ENCODE measurements at places on chromosomes 7 and 10. TPM values are rescaled to one million over a fixed set of nuclear protein-coding genes. Genes with fewer than 3 reads are reported as not detected.

Gene NPY
- total RNA-seq, result not detected

GRCh38 chr10:16965740-16966447 is 148.7 kb upstream of the RSU1 start:
- no peaks in the 10 kb centered on the region for H3K36me3 ChIP-seq
- DNase-seq, result no peak
- no peak overlapping the region for H3K27ac ChIP-seq
- no peaks in the 10 kb centered on the region for H3K4me1 ChIP-seq

Gene HOXA9
- total RNA-seq, result 14.4 TPM

DNA sequence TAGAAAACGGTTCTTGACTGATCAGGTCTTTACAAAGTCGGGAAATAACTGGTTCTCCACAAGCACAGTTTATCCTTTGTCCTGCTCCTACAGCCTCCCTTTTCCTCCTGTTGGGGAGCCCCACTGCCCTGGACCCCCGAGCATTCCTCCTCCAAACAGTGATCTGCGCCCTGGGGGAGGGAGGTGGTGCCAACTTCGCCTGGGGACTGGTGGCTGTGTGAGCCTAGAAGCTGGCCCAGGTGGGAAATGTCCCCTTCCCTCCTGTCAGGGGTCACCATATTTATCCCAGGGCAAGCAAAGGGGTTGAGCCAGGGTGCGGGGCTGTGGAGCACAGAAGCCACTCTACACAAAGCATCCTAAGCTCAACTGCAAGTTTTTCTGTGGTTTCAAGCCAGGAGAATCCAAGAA is 5.2 kb downstream of the HMX3 start:
- no peak for DNase-seq
- no peak overlapping the region for H3K27ac ChIP-seq
- H3K4me1 ChIP-seq, result peaks cover 8% of the 10 kb centered on the region
- no peaks in the 10 kb centered on the region for H3K36me3 ChIP-seq

GRCh38 chr10:59700709-59701108 is 8.9 kb downstream of the SLC16A9 start:
- H3K4me1 ChIP-seq, result no peaks in the 10 kb centered on the region
- no peak for DNase-seq
- H3K36me3 ChIP-seq, result no peaks in the 10 kb centered on the region
- H3K4me3 ChIP-seq, result no peak overlapping the region

DNA sequence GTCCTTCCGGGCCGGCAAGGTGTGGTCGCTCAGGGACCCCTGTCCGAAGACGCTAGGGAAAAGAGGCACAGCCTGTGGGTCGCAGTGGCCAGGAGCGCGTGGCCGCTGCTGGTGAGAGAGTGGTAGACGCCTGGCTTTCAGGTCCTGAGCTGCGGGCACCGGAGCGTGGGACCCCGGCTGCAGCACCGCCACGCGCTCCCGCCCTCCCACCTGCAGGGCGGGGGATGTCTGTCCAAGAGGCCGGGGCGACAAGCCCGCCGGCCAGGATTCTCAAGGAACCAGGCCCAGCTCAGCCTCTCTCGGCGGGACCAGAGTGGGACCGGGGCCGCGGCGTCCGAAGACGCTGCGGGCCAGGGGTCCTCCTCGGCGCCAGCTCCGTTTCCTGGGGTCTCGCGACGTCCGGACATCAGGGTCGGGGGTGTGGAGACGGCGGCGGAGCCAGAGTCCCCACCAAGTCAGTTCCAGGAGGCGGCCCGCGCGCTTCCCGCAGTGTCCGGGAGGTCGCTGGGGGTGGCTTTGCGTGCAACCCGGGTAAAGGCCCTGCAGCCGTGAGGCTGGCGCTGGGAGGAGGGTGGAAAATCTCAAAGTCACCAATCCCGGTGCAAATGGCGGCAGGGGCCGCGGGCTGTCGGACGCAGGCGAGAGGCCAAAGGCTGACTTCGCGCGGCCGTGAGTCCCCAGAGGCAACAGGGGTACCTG is 5.5 kb downstream of the ZNF503 start:
- peaks cover 5% of the 10 kb centered on the region for H3K36me3 ChIP-seq
- no peak for DNase-seq
- H3K4me1 ChIP-seq, result no peaks in the 10 kb centered on the region
- no peak overlapping the region for H3K27ac ChIP-seq
- no peaks in the 10 kb centered on the region for H3K27me3 ChIP-seq

DNA sequence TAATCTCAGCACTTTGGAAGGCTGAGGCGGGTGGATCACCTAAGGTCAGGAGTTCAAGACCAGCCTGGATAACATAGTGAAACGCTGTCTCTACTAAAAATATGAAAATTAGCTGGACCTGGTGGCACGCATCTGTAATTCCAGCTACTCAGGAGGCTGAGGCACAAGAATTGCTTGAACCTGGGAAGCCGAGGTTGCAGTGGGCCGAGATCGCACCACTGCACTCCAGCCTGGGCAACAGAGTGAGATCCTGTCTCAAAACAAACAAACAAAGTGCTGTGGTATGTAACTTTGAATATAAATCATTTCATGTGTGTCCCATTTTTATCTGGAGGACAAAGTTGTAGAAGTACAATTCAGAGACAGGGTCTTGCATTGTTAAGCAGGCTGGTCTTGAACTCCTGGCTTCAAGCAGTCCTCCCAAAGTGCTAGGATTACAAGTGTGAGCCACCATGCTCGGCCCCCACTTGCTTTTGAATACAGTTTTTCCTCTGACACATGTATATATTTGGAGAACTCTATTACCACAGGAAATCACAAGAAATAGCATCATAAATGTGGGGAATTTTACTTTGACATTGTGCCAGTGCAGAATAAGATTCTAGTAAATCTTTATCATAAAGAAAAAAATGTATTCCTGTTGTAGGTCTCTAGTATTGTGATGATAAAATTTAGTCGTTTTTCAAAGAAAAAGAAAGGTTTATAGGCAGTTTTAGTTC is 32.6 kb downstream of the PTPN12 start:
- no peaks in the 10 kb centered on the region for H3K27me3 ChIP-seq
- no peak overlapping the region for H3K4me3 ChIP-seq
- no peaks in the 10 kb centered on the region for H3K4me1 ChIP-seq

DNA sequence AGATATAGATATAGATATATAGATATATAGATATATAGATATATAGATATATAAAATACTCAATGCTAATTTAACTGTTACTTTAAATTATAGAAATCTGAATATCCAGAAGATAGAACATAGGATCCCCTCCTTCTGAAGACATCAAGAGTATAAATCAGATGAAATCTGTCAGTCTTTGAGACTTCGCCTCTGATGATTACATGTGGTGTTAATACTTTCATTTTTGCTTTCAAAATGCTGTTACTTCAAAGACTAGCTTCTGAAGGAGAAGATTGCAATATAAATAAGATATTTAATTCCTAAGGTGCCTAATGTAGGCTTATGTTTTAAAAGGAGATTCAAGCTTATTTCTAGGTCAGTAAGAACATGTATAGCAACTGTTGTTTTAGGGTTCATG is 180.4 kb downstream of the TSPAN12 start:
- H3K36me3 ChIP-seq, result no peaks in the 10 kb centered on the region
- no peak overlapping the region for H3K27ac ChIP-seq
- no peaks in the 10 kb centered on the region for H3K27me3 ChIP-seq

- H3K27ac ChIP-seq, result no peak overlapping the region
- DNase-seq, result no peak
Observed at GRCh38 chr10:30903397-30904138, 128.1 kb downstream of the ZNF438 start.

Gene OPN1SW
- total RNA-seq, result not detected

- no peaks in the 10 kb centered on the region for H3K4me1 ChIP-seq
- H3K27ac ChIP-seq, result no peak overlapping the region
- DNase-seq, result no peak
- H3K4me3 ChIP-seq, result no peak overlapping the region
- H3K36me3 ChIP-seq, result no peaks in the 10 kb centered on the region
Observed at GRCh38 chr7:15584575-15584974, 22.8 kb upstream of the AGMO start.

- H3K36me3 ChIP-seq, result no peaks in the 10 kb centered on the region
- no peak overlapping the region for H3K27ac ChIP-seq
- H3K4me3 ChIP-seq, result no peak overlapping the region
Observed at GRCh38 chr7:130137207-130137606, 66.9 kb downstream of the KLHDC10 start.

DNA sequence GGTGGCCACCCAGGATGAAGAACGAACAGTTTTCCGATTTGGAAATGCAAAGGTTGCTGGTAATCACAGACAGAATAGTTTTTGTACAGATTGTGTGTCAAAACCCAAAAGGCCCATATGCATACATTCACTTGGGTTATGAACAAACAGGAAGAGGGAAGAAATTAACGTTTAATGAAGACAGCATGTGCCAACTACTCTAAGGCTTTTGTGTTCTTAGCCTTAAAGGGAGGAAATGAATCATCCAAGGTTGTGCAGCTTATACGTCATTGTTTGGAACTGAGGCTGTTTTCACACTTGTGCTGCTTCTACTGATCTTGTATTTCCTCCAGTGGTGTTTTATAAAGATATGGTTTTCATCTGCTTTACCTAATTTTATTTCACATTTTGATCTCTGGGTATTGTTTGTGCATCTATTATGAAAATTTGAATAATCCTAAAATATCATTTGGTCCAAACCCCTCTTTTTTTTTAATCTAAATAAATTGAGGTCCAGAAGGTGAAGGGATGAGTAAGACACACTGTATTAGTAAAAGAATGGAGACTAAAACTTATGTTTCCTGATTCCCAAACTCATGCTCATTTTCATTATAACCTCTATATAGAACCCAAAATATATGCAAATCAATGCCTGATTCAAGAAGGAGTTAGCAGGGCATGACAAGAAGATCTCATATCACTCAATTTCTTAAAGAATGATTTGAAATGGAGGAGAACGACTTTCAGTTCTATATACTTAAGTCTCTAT is 373.1 kb downstream of the THSD7A start:
- no peak overlapping the region for H3K4me3 ChIP-seq
- no peaks in the 10 kb centered on the region for H3K36me3 ChIP-seq

- H3K27ac ChIP-seq, result no peak overlapping the region
- no peak overlapping the region for H3K4me3 ChIP-seq
- no peak for DNase-seq
- H3K4me1 ChIP-seq, result peaks cover 4% of the 10 kb centered on the region
Observed at GRCh38 chr10:69151984-69152383, 28.0 kb downstream of the VPS26A start.

- no peak overlapping the region for H3K27ac ChIP-seq
- no peak overlapping the region for H3K4me3 ChIP-seq
- H3K27me3 ChIP-seq, result no peaks in the 10 kb centered on the region
- DNase-seq, result no peak
Observed at GRCh38 chr10:122296363-122297120, 25.4 kb downstream of the BTBD16 start.

Gene HABP2
- total RNA-seq, result 24.3 TPM

Gene TUBB8
- total RNA-seq, result not detected

GRCh38 chr7:98051118-98051744 is 55.4 kb upstream of the LMTK2 start:
- H3K4me3 ChIP-seq, result no peak overlapping the region
- H3K4me1 ChIP-seq, result peaks cover 13% of the 10 kb centered on the region
- no peaks in the 10 kb centered on the region for H3K36me3 ChIP-seq
- no peak overlapping the region for H3K27ac ChIP-seq
- DNase-seq, result peak; percentile 78

DNA sequence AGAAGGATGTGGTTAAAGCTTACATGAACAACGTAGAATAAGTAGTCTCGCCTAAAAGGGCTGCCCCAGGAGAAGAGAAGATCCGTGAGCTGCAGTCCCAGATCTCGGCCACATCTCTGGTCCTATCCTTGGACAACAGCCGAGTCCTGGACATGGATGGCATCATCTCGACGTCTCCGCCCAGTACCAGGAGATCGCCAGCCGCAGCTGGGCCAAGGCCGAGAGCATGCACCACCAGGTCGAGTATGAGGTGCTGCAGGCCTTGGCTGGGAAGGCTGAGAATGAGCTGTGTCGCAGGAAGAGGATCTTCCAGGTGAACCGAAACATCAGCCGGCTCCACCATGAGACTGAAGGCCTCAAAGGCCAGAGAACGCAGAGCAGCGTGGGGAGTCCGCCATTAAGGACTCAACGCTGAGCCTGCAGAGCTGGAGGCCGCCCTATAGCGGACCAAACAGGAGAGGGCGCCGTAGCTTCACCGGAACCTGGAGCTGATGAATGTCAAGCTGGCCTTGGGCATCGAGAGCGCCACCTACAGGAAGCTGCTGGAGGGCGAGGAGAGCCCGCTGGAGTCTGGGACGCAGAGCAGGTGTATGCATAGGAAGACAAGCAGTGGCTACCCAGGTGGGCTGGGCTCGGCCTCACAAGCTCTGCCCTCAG is 22.2 kb downstream of the LIPK start:
- DNase-seq, result peak; percentile 48
- H3K4me3 ChIP-seq, result no peak overlapping the region
- H3K27ac ChIP-seq, result no peak overlapping the region
- no peaks in the 10 kb centered on the region for H3K27me3 ChIP-seq
- no peaks in the 10 kb centered on the region for H3K4me1 ChIP-seq

DNA sequence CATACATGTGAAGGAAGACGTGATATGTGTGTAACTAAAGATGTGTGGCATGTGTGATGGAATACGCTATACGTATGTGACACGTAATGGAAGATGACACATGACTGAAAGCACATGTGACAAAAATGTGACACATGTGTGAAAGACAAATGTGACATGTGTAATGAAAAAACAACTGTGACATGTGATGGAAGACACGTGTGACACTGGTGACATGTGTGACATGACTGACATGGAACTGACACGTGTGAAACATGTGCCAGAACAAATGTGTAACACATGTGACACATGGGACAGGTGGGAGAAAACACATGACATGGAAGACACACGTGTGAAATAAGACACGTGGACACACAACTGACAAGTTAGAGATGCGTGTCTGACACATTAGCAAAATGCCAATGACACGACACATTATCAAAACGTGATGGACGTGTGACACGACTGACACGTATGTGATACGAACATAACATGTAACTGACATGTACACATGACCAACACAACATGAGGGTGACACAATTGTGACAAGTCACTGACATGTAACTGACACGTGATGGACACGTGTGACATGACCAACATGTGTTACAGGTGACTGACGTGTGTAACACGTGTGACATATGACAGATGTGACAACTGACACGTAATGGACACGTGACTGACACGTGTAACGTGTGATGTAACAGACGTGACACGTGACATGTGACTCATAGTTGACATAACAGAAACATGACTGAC is 24.4 kb downstream of the CRPPA start:
- H3K27me3 ChIP-seq, result no peaks in the 10 kb centered on the region
- peaks cover 2% of the 10 kb centered on the region for H3K36me3 ChIP-seq
- no peak overlapping the region for H3K4me3 ChIP-seq
- H3K4me1 ChIP-seq, result no peaks in the 10 kb centered on the region
- DNase-seq, result no peak
- peak overlapping the region; percentile 74 for H3K27ac ChIP-seq

DNA sequence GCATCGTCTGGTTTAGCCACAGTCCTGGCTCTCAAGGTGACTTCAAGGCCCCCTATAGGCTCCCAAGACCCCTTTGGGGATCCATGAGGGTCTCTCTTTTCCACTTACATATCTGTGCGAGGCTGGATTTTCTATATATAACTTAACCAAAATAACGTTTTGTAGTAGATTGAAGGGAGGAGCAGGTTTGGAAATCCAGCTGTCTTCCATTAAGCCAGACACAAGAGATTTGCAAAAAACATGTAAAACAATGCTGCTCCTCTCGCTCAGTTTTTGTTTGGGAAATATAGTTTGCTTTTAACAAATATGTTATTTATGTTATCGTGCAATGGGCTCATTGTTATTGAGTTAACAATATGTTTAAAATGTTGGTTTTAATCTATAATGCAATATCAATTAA is 811.2 kb downstream of the TYW1 start:
- DNase-seq, result no peak
- H3K36me3 ChIP-seq, result no peaks in the 10 kb centered on the region
- no peaks in the 10 kb centered on the region for H3K27me3 ChIP-seq

Gene CALHM1
- total RNA-seq, result not detected

Gene CEP55
- 64.5 TPM for total RNA-seq

- peaks cover 21% of the 10 kb centered on the region for H3K4me1 ChIP-seq
- H3K27me3 ChIP-seq, result no peaks in the 10 kb centered on the region
- H3K36me3 ChIP-seq, result no peaks in the 10 kb centered on the region
- H3K4me3 ChIP-seq, result no peak overlapping the region
Observed at GRCh38 chr10:5633166-5633749, 33.1 kb downstream of the ASB13 start.
